ENCODE measurements at places on chromosomes 2 and 18. TPM values are rescaled to one million over a fixed set of nuclear protein-coding genes. Genes with fewer than 3 reads are reported as not detected.

Gene TIMM21
- polyA plus RNA-seq, result 227 TPM

Gene NAT8
- polyA plus RNA-seq, result not detected

Gene PDE1A
- 24.6 TPM for polyA plus RNA-seq

Gene SPP2
- polyA plus RNA-seq, result not detected

Gene ATAD2B
- 6.7 TPM for polyA plus RNA-seq
